Mesenteric fat pad (tissue), 1 donor: ENCODE measurements at places on chromosomes 5 and 9.

DNA sequence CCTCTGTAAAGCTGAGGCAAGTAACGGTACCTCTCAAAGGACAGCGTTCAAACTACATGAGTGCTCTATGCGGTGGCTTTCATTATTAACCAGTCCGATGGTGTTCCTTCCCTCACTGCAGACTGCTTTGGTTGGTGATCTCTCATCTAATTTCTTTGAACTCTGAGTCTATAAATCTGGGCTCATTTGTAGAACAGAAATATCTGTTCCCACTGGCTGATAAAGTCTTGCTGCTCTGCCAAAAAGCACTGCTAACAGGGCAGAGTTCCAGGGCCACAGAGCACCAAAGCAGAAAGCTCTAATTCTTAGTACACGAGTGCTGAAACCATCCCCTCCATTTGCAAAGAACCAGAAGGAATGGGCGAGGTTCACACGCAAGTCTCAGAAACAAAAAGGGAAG lies 81.9 kb downstream of the MED27 start:
- DNase-seq, result no peak

DNA sequence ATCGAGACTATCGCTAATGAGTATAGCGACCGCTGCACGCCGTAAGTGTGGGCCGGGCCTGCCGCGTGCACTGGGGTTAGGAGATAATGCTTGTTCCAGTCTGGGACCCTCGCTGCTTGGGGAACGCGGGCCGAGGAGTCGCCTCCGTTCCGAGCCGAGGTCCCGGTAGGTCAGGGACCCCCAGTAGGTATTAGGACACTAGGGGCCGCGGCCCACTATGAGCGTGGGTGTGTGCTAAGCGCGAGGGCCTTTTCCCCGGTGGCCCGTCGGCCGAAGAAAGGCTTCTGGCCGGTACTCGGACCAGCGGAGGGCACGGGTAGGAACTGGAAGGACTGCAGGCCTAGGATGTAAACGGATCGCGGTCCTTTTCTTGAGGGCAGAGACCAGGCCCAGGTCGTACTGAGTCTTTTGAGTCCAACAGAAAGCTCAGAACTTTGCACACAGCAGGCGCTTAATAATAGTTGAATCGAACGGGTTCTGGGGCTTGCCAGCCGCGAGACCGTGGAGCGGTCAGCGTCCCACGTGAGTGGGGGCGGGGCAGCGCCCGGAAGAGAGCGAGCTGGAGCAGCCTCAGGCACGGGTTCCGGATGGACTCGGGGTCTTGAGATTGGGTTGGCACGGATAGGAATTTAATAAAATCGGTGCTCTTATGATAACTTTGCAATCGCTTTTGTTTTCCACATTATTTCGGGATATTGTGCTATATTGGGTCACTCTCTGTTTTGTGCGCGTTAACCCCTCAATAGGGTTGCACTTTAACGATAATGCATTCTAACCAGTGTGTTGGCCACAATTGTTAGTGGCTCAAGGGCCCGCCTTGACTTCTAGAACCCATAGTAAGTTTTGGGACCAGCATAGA lies 733 bp downstream of the HSPA4 start:
- DNase-seq, result peak; percentile 91

DNA sequence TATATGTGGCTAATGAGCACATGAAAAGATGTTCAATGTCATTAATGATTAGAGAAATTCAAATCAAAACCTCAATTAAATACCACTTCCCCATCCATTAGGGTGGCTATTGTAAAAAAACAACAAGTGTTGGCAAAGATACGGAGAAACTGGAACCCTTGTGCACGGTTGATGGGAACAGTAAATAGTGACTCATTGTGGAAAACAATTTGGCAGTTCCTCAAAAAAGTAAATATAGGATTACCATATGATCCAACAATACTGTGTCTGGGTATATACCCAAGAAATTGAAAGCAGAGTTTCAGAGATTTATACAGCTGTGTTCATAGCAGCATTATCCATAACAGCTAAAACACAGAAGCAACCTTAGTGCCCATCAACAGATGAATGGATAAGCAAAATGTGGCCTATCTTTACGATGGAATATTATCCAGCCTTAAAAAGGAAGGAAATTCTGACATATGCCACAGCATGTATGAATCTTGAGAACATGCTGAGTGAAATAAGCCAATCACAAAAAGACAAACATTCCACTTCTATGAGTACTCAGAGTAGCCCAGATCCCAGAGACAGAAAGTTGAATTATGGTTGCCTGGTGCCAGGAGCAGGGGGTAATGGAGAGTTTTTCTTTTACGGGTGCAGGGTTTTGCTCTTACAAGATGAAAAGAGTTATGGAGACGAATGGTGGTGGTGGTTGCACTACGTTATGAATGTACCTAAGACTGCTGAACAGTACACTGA lies 41.4 kb upstream of the LRRC14B start:
- no peak for DNase-seq

GRCh38 chr5:159096924-159097783 lies 2.6 kb downstream of the EBF1 start:
- DNase-seq, result no peak

- DNase-seq, result no peak
Measured at GRCh38 chr5:98403131-98403530, 370.3 kb upstream of the RGMB start.

- DNase-seq, result no peak
Measured at GRCh38 chr9:87392086-87392485, 105.6 kb upstream of the DAPK1 start.

DNA sequence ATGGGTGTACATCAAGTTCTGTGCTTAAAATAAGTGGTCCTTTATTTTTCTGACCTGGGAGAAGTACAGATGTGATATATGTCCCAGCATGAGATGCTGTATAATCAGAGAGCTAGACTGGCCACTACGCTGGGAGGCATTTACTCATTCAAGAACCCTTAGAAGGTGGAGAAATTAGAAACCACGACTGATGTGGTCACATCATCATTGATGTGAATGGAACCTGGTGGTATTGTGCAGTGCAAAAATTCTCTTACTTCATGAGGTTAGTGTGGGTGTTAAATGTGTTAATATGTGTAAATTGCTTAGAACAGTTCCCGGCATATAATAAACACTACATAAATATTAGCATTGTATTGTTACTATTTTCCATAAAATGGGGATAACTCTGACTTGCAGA lies 69.5 kb upstream of the CKMT2 start:
- DNase-seq, result no peak

GRCh38 chr5:37991301-37992299 lies 151.8 kb upstream of the GDNF start:
- no peak for DNase-seq

DNA sequence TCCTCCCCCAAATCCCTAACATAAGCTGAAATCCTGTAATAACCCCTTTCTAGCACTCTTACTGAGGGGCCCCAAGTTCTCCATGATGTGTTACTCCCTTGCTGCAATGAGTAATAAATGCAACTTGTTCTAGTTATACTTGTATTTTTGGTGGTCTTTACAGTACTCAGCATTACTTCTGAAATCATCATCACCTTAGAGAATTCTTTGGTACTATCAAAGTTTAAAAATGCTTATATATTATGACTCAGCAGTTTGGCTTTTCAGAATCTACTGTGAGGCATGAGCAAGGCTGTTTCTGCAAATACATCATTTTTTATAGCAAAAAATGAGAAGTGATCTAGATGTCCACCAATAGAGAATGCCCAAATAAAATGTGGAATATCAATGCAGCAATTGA lies 20.7 kb upstream of the ROPN1L start:
- no peak for DNase-seq

- DNase-seq, result no peak
Measured at GRCh38 chr5:178336889-178337288, 104.3 kb upstream of the PHYKPL start.

GRCh38 chr9:89311346-89312221 lies 589 bp downstream of the CKS2 start:
- no peak for DNase-seq

GRCh38 chr5:74372051-74372450 lies 268.5 kb downstream of the ENC1 start:
- no peak for DNase-seq

DNA sequence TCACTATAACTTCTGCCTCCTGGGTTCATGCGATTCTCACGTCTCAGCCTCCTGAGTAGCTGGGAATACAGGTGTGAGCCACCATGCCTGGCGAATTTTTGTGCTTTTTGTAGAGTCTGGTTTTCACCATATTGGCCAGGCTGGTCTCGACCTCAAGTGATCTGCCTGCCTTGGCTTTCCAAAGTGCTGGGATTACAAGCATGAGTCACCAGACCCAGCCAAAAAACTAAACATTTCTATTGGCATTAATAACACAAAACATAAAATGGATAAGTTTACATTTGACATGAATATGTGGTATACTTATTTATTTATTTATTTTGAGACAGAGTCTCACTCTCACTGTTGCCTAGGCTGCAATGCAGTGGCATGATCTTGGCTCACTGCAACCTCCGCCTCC lies 13.6 kb upstream of the REEP5 start:
- DNase-seq, result no peak

GRCh38 chr5:158679221-158679641 lies 420.5 kb downstream of the EBF1 start:
- no peak for DNase-seq

DNA sequence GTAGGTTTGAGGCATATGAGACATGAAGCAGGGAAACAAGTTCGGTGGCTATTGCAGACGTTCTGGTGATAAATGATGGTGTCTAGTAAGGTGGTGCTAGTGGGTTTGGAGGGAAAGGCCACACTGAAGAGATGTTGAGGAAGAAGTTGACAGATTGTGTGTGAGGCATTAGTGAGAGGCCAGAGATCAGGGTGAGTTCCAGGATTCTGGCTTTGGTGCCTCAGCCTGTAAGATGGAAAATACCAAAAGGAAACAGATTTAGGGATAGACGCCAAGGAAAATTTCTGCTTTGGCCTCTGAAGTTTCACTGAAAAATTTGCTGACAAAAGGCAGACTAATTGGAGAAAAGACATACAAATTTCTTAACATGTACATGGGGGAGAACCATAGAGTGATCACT lies 6.4 kb upstream of the PAIP1 start:
- no peak for DNase-seq

DNA sequence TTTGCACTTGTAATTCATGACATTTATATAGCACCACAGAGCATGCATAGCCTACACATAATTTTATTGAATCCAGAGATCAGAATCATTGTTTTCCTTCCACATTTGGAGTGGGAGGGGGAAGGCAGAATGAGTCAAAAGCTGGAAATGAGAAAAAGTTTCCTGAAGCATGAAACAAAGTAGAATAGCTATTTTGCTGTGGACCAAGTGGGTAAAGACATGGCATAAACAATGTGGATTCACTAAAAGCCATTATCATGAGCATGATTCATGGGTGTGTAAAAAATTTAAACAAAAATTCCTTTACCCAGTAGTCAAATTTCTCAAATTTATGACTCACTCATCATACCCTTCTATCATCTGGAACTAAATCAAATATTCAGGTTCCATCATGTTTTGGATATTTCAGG lies 97.9 kb downstream of the YIPF5 start:
- no peak for DNase-seq

DNA sequence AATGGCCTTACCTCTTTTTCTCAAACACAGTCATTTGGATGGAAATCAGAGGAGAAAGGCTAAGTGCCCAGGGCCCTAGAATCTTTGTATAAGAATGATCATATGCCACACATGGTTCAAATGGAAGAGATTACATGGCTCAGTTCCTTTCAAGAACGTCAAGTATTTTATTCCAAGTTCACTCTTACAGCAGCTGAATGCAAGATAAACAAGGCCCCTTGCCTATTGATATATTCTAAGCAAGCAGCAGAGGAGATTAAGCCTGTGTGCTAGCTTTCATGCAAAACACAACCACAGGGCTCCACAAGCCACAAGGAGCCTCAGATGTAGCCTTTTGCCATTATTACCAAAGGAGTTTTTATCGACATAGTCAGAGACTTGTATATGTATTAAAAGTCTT lies 55.3 kb upstream of the SLCO6A1 start:
- no peak for DNase-seq

DNA sequence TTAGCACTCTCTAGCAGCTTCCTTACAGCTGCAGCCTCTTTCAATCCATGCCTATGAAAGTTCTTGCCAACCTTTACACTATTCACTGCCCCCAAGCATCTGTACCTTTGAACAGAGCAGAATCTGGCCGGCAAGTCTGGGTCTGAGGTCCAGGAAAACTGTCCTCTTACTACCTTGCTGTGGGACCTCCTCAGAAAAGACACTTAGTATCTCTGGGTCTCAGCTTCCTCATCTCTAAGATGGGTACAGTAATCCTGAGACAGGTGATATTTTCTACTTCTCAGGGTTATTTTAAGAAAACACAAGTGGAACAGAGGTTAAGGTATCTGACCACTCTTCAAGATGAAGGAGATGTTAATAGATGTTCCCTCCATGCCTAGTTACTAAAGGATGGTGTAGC lies 120.2 kb downstream of the EGFLAM start:
- no peak for DNase-seq

GRCh38 chr5:31280210-31280609 lies 86.7 kb downstream of the CDH6 start:
- DNase-seq, result no peak

DNA sequence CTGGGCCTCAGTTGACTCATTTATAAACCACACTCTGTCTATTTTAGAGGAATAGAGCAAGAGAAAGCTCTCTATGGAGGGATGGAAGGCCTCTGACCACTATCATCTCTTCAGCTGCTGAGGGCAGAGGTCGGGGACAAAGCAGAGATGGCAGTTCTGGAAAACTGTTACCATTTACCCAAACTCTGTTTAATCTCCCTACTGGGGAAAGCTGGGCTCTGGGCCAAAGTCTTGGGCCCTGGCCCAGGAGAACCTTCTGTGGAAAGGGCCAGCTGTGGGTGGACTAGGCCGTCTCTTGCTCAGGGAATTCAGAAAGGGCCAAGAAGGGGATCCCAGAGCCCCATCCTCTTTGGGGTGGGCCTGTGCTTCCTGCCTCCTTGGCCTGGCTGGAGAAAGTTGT lies 100.0 kb downstream of the PSD2 start:
- peak; percentile 41 for DNase-seq

DNA sequence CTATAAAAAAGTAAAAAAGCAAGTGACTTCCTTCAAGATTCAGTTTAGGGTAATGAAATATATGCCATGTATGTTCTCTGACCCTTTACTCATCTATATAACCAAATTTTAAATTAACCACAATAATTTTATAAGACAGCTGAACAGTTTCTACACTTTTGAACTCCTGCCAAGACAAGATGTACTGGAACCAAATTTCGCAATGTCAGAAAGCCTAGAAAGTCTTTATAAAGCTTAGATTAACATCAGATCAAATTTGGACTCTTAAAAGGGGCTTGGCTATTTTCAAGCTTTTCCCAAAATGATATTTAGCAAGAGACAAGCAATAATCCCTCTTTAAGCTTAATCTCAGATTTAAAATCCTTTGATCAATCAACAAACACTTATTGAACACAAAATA lies 362.6 kb downstream of the PTPRD start:
- no peak for DNase-seq

DNA sequence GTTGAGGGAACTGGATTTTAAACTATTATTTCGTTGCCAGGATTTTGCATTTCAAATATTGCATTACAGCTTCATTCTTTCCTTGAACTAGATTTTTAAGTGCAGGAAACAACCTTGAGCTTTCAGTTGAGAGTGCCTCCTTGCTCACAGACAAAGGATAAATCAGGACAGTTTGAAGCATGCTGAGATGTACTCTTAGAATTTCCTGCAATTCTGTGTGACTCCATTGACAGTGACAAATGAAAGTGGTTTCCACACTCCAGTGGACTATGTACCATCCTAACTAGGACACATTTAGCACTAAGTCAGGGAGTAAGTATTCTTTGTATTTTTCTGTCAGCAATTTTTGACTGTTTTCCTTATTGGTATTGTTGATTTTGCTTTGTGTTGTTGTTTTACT lies 100.0 kb upstream of the PLCXD3 start:
- no peak for DNase-seq

GRCh38 chr9:89234205-89235067 lies 55.8 kb upstream of the SHC3 start:
- DNase-seq, result no peak
